Thoracic aorta (tissue), 2 donors: ENCODE measurements at places on chromosomes 7 and 10. TPM values are rescaled to one million over a fixed set of nuclear protein-coding genes. Genes with fewer than 3 reads are reported as not detected.

INPP5A gene
- total RNA-seq = 120 TPM

NEURL1 gene
- 0.28 TPM for total RNA-seq

MRLN gene
- total RNA-seq = not detected

FLNC gene
- total RNA-seq = 157 TPM

CHN2 gene
- 44.7 TPM for total RNA-seq

MMRN2 gene
- total RNA-seq = 49.4 TPM

SOSTDC1 gene
- total RNA-seq = not detected

RRP12 gene
- 17.7 TPM for total RNA-seq

NEUROD6 gene
- not detected for total RNA-seq

CYP2C8 gene
- total RNA-seq = not detected

LBX1 gene
- total RNA-seq = not detected

TPK1 gene
- total RNA-seq = 21.2 TPM

SPDYE6 gene
- total RNA-seq = not detected

SLC16A9 gene
- 1.8 TPM for total RNA-seq

DNA sequence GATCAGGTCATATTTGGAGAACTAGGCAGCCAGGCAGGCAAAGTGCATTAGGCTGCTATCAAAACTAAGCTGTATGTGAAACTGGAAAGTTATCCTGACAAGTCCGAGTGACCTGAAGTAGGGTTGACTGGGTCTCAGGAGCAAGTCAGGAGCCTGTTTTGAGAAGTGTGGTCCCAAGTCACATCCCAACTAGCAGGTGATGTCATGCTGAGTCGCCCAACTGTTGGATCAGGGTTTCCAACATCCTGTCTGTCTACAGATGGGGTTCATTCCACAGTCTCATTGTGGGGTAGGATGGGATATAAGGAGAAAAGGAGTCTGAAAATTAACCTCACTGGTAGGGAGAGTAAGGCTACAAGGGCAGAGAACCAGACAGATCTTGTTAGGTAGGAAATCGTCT, 27.0 kb downstream of the SLC26A4 start:
- no peak for DNase-seq

GRCh38 chr7:81014266-81014665, 95.4 kb upstream of the SEMA3C start:
- no peak for DNase-seq

DNA sequence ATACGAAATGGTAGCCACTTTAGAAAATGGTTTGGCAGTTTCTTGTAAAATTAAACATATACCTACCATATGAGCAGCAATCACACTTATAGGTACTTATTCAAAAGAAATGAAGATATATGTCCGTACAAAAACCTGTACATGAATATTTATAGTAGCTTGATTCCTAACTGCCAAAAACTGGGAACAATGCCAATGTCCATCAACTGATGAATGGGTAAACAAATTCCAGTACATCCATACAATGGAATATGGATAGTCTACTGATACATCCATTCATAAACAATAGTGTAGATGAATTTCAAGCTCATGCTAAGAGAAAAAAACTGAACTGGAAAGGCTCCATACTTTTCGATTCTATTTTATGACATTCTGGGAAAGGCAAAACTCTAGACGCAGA, 68.5 kb downstream of the AGK start:
- no peak for DNase-seq

GRCh38 chr10:94216201-94216600, 146.5 kb downstream of the NOC3L start:
- no peak for DNase-seq

GRCh38 chr10:52635651-52636050, 136.9 kb downstream of the MBL2 start:
- no peak for DNase-seq

DNA sequence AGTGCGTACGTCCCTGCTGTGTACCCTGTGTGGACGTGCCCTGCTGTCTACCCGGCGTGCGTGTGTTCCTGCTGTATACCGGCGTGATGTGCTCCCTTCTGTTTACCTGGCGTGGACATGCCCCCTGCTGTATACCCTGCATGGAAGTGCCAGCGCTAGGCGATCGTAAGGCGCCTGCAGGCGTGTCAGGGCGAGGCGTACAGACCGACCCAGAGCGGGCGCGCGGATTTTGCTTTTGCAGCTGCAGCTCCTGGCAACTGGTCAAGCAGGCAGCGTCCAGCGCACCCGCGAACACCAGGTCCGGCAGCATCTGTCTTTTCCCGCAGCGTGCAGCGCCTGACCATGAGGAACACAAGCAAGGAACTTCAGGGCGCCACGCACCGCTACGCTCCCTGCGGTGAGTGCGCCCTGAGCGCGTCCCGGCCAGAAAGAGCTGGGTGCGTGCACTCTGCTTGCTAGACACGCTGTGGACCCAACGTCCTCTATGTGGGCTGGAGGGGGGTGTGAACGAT, 680 bp downstream of the C7orf57 start:
- no peak for DNase-seq

DNA sequence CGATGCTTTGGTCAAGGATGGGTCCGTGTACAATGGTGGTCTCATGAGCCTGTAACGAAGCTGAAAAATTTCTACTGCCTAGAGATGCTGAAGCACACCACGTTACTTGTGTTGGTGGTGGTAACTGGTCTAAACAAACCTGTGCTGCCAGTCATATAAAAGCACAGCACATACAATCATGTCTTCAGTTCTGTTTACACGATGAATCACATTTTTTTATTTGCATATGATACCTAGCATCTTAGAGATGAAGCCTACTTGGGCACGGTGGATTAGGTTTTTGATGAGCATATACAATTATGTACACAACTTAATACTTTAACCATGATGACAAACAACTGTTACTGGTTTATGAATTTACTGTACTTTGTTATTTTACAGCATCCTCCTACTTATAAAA, 201.0 kb downstream of the ZMYND11 start:
- no peak for DNase-seq

DNA sequence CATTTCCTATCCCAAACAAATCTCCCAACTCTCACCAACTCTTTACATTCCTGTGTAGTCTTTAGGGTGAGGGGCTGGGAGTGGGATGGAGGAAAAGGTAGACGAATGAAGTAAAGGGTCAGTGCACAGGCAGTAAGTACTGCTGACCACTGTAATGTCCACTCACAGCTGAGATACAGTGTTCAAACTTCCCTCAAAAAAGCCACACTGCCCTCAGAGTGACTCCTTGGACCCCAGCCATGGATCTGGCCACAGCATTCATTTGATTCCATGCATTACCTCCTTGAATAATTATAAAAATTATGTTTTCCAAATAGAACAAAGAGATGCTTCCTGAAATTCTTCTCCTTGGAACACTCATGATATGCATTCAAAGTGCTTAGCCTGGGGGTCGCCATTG, 19.8 kb upstream of the HIPK2 start:
- DNase-seq = no peak

DNA sequence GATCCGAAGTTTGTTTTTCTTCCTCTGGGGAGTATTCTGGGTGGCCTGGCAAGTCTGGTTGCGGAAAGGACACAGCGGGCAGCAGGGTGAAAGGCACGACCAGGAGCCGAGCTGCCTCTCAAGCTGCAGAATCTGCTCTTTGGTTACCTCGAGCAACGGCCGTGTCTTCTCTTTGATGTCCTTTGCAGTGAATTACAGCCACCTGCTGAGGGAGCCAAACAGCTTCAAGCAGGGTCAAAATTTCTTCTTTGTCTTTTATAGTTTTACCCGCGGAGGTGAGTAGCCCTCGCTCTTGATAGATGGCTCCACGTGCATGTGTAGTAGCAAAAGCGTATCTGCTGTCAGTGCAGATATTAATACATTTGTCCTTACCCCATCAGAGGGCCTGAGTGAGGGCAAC, 177.3 kb upstream of the MBL2 start:
- DNase-seq = no peak

DNA sequence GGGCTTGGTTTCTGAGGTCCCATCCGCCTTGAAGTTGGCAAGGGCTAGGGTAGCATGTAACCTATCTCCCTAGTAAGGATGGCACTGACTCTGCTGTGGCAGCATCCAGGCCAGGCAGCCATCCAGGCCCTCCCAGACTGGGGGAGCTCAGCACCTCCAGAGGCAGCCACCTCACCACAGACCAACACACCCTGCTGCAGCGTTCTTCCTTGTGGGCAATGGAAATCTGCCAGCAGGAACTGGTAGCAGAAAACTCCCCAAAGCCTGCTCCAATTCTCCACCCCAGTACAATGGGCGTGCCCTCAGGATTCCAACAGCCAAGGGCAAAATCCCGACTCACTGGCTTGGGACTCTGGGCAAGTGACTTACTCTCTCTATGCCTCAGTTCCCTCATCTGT, 27.5 kb downstream of the DLG5 start:
- no peak for DNase-seq

DNA sequence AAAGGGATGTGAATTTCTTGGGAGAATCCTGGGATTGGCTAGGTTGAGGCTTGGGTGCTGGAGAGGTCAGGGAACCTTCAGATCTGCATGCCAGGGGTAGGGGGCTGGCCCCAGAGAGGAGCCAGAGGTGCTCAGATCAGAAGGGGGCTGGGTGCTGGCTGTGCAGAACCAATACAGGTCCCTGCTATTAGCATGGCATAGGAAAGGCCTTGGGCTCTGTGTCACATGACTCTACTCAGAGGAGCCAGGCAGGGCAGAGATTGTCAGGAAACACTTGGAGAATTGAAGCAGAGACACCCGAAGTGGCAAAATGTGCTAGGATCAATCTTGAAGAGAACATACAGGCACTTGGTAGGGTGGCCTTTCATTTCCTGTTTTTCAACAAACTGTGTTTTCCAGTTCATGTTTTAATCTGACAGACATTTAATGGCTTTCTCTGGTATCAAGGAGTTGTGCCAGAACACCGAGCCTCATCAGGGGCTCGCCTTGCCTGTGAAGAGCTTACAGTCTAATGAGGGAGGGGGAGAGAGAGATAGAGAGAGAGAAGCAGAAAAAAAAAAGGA, 498.9 kb downstream of the RPS24 start:
- no peak for DNase-seq

DNA sequence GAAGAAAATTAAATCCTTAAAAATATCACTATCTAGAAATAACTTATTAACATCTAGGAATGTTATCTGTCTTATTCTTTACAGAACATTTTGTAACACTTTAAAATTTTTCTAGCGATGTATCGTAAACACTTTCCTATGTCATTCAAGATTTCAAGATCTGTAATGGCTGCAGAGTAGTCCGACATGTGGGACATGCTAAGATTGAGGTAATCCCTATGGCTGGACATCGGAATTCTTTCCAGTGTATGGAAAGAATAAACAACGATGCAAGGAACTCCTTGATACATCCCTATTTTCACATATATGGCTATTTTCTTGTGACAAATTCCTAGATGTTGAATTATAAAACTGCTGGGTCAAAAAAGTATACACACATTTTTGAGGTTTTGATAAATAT, 37.5 kb downstream of the GNA12 start:
- DNase-seq = no peak

GRCh38 chr7:27199849-27200760, at the start of gene HOXA13:
Gene HOXA13 (minus strand): TSS chr7:27200091. CDS start chr7:27200077, 14 bp downstream.
- no peak for DNase-seq

GRCh38 chr7:100875356-100875751, 451 bp downstream of the SRRT start:
- no peak for DNase-seq

- no peak for DNase-seq
Measured at GRCh38 chr7:69624435-69625230, 26.4 kb downstream of the AUTS2 start.

- no peak for DNase-seq
Measured at GRCh38 chr10:4602764-4603491, 223.1 kb upstream of the AKR1E2 start.

- no peak for DNase-seq
Measured at GRCh38 chr10:85645053-85645452, 721.5 kb downstream of the GRID1 start.

GRCh38 chr7:21497072-21497471, 45.8 kb upstream of the DNAH11 start:
- no peak for DNase-seq

- DNase-seq = no peak
Measured at GRCh38 chr7:131454498-131454897, 101.9 kb downstream of the PODXL start.

- DNase-seq = no peak
Measured at GRCh38 chr7:151003572-151003971, 12.8 kb downstream of the NOS3 start.

DNA sequence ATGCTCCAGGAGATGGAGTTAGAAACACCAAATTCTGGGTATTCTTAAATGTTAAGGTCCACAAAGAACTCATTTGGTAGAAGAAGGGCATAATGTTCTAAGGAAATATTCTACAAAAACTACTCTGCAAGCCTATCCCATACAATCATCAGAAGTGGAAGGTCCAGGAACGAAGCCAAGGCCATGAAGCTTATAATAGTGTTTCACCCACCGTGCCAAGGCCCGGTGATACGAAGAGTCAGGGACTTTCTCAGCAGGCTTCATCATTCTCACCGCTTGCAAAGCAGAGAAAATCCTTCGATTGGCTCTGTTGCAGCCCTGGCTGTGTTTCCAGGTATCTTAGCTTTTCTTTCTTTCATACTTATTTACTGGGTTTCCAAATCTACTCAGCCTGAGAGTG, 351.9 kb upstream of the CELF2 start:
- DNase-seq = no peak

DNA sequence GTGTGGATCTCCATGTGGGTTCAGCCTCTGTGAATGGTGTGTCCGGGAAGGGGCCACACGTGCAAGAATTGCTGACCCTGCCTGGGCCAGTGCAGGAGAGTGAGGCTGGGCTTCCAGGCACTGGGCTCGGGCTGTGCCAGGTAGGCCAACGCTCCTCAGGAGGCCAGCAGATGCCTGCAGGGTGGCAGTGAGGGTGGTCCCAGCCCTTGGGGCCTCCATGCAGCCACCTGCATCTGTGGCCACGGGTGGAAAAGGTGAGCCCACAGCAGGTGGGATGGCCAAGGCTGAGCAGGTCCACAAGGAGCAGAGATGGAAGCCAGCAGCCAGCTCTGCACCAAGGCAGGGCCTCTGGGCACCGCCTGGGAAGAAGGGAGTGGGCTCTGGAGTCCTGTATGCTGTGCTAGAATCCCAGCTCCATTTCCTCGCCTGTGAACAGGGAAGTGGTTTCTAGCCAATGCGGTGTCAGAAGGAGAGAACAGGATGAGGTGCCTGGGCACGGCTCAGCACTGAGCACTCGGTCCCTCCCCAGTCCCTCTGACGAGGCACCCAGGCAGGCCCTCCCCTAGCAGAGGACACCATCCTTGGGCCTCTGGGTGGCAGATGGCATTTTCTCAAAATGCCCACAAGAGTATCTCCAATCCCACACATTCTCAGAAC, 31.1 kb upstream of the RET start:
- DNase-seq = no peak

- no peak for DNase-seq
Measured at GRCh38 chr7:148084138-148084537, 506.4 kb upstream of the C7orf33 start.

DNA sequence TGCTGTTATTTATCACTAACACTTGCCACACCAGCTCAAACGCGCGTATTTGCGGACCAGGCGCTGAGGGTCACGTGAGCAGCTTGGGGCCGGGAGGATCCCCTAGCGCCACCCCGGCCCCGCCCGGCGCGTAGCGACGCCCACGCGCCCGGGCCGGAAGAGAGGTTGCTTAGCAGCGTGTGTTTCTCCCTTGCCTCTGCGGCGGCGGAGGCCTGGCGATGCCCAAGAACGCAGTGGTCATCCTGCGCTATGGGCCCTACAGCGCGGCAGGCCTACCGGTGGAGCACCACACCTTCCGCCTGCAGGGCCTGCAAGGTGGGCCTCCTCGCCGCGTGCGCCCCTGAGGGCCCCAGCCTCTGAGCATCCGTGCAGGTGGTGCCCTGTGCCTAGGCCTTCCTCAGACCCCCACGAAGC, at the start of gene C10orf53:
C10orf53 (plus strand) TSS at position 172 of the 414 bp plus-strand sequence; CDS start at position 219, 47 bp downstream.
- no peak for DNase-seq

- DNase-seq = no peak
Measured at GRCh38 chr7:117248829-117249228, 74.0 kb downstream of the WNT2 start.

GRCh38 chr7:122550545-122550944, 148.4 kb downstream of the RNF133 start:
- no peak for DNase-seq
